ENCODE measurements at places on chromosomes 2 and 18. TPM values are rescaled to one million over a fixed set of nuclear protein-coding genes. Genes with fewer than 3 reads are reported as not detected.

Gene POTEI
- not detected for total RNA-seq

Gene CHRND
- not detected for total RNA-seq

Gene CAVIN2
- not detected for total RNA-seq

Gene CRYGC
- not detected for total RNA-seq

Gene LRRC30
- total RNA-seq = not detected

Gene HDHD2
- 33.4 TPM for total RNA-seq

Gene CELF4
- not detected for total RNA-seq

Gene ITGAV
- total RNA-seq = 13.6 TPM

Gene CD226
- total RNA-seq = 95.4 TPM

Measured in activated CD8-positive, alpha-beta memory T cell treated with anti-CD3 and anti-CD28 coated beads, Interleukin-2, amount 10 ng/mL, durations not matched to agents 7 days and 5 days (primary cell).